OCI-LY7 (cell line): ENCODE measurements at places on chromosomes 5 and 9. TPM values are rescaled to one million over a fixed set of nuclear protein-coding genes. Genes with fewer than 3 reads are reported as not detected.

- DNase-seq = no peak
Measured at GRCh38 chr5:6950860-6951259, 237.6 kb downstream of the TENT4A start.

The ROPN1L gene
- 0.36 TPM in 1 of 2 replicates, not detected in the other for total RNA-seq

- DNase-seq = no peak
Measured at GRCh38 chr9:78044189-78044588, 12.6 kb upstream of the GNAQ start.

The KYAT1 gene
- total RNA-seq = 28.3 and 34.5 TPM in 2 replicates

The SLC4A9 gene
- total RNA-seq = 2.6 and 5.1 TPM in 2 replicates

- no peak for DNase-seq
Measured at GRCh38 chr5:116583085-116583861, 8.7 kb upstream of the SEMA6A start.

DNA sequence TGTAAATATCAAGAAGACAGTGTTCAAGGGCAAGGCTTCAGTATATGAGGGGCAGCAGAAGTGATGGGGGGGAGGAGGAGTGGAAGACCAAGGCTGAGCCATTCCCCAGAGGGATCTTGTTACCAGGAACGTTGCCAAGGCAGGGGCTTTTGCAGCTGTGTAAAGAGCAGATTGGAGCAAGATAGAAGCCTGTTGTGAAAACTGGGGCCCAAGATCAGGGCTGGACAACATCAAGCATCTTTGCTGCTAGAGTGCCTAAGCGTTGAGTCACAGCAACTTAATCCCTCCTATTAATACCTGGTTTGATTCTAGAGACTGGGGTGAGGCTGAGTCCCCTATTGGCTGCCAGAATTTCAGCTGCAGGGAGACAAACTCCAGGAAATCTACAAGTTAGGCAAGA lies 18.4 kb upstream of the ERCC6L2 start:
- DNase-seq = no peak
